ENCODE measurements at places on chromosomes 1 and 21.
A peak's percentile ranks its signal among the peaks of the same experiment; 100 is the strongest.

GRCh38 chr1:34549199-34549598 lies 205.6 kb upstream of the GJB5 start:
- DNase-seq: no peak

DNA sequence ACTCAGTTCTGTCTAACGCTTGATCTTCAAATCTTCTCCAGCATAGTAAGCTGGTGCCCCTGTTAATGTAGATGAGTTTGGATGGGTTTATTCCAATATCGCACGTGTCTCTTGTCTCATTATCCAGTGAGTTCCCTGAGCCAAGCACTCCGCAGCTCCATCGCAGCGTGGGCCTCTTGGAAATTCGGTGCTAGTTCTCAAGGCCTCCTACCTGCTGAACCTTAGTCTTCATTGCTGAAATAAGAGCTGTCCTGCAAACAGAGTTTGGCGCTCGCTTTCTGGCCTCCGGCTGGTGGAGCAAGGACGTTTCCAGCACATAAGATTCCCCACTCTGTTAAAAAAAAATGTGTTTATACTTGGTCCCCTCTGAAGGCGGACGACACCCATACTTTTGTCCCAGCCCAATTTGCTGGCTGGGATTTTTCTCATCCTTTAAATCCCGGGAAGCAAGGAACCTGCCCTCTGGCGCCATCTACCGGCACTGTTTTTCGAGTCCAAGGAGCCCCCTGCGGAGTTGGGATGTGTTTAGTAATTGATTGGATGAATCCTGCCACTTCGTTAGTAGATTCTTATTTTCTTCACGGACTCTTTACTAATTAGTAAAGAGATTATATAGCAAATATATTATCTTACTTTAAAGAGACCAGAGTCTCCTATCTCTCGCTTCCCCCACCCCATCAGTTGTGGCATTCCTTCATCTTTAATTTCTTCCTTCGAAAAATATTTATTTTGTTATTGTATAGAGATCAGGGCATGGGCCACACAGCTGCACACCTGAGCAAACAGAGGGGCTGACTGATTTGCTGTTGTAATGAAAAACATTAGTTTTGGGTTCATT lies 14.7 kb downstream of the JUN start:
- DNase-seq: no peak

DNA sequence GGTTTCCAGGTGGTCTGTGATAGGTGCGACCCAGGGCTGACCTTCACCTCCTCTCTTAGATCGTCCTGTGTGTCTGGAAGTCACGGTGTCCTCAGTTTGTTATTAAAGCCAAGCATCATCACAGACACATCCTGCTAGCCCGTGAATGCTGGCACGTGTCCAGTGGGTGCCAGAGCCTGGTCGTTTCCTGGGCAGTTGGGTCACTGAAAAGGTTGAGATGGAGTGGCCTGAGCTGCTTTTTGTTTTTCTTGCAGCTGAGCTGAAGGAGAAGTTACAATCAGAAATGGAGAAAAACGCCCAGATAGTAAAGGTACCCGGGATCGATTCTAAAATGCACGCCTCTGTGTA lies 23.2 kb downstream of the PCNT start:
- no peak for DNase-seq

- no peak for DNase-seq
These were observed 5.6 kb upstream of the SLC5A9 start for GRCh38 chr1:48216941-48217340.

GRCh38 chr1:158945061-158945460 lies 13.7 kb downstream of the PYHIN1 start:
- no peak for DNase-seq

DNA sequence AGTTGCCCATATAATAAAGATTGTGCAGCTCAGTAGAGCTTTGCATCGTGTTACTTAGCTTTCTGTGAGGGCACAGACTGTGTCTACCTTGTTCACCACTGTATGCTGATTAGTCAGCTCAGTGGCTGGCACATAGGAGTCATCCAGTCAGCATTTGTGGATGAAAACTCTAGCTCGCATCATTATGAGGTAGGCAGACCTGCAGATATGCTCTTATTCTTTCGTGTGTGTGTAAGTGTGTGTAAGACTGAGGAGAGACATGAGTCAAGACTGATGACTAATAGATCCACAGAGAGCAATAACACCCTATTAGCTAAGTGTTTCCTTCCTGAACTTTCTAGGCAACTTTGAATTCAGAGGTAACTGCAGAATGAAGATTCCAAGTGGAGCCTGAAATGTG lies 17.1 kb downstream of the TTF2 start:
- DNase-seq: no peak

DNA sequence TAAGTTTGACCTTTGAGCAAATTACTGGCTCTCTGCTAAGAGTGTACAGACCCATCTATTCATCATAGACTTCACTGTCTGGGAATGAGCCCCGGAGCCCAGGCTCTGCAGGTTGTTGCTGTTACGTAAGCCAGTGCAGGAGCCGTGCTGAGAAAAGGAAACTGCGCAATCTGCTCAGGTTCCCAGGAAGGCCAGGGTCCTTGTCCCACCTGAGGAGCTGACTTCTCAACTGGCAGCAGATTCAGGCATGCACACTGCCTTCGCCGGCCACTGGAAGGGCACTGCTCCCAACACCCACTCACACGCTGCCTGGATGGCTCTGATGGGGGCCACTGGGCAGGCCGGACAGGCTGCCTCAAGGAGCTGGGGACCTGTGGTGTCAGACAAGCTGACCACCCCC lies 19.5 kb downstream of the RCAN1 start:
- no peak for DNase-seq

DNA sequence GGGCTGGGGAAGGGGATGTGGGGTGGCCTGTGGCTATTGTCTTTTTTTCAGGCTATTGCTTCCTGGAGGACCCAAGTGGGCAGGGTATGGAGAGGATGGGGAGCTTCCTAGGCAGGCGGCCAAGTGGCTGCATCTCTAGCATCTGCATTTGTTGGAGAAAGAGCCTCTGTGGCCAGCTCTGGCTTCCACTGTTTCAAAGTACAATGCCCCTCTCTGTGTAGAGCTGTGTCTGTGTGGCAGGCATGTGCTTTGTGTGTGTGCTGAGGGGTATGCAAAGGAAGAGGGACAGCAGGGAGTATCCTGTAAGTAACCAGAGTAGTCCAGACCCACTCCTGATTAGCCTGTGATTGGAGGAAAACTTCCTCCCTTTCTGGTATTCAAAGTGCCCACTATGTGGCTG lies 40.6 kb downstream of the KCNA2 start:
- DNase-seq: no peak

DNA sequence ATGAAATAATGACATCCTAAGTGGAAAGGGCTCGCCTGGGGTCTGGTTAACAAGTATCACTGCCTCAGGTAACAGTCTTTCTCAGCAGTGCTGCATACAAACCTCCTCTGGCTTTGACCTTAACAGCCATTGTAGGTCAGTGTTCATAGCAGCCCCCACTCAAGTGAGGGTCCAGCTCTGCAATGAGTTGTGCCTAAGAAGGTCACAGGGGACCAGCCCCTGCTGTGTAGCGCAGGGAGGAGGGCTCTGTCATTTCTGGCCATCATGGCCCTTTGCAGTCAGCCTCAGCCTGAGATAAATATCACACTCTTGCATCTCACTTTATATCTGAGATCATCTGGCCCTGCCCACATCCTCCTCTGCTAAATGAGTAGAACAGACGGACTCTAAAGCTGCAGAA lies 18.1 kb upstream of the MYSM1 start:
- no peak for DNase-seq

- DNase-seq: peak; percentile 81
These were observed at the start of gene SH2D2A for GRCh38 chr1:156816561-156817328. SH2D2A (minus strand) TSS chr1:156816848; CDS start chr1:156816708, 140 bp downstream.

GRCh38 chr1:192474080-192474683 lies 101.4 kb upstream of the RGS1 start:
- DNase-seq: peak; percentile 4

- no peak for DNase-seq
These were observed 12.2 kb downstream of the FCRLB start for GRCh38 chr1:161733526-161733925.

DNA sequence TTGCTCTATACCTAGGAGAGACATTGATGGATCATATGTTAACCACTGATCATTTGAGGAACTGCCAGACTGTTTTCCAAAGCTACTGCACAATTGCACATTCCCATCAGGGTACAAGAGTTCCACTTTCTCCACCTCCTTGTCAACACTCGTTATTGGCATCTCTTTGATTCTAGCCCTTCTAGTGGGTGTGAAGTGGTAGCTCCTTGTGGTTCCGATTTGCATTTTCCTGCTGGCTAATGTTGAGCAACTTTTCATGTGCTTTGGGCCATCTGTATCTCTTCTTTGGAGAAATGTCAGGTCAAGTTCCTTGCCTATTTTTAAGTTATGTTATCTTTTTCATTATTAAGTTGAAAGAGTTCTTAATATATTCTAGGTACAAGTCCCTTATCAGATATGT lies 90.1 kb downstream of the DMRTB1 start:
- no peak for DNase-seq

DNA sequence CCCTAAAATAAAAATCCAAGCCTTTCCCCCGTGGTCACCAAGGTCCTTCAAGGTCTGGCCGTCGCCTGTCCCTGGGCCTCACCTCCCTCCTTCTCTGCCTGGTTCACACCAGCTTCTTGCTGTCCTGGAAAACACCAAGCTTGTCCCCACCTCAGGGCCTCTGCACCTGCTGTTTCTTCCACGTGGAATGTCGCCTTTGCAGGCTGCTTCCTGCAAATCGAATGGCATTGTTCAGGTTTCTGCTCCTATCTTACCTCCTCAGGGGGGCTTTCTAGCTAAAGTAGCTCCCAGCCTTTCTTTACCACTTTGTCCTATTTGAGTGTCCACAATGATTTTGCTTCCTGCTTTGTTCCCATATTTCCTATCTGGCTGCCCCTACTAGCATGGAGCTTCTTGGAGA lies 3.3 kb upstream of the CASZ1 start:
- no peak for DNase-seq

DNA sequence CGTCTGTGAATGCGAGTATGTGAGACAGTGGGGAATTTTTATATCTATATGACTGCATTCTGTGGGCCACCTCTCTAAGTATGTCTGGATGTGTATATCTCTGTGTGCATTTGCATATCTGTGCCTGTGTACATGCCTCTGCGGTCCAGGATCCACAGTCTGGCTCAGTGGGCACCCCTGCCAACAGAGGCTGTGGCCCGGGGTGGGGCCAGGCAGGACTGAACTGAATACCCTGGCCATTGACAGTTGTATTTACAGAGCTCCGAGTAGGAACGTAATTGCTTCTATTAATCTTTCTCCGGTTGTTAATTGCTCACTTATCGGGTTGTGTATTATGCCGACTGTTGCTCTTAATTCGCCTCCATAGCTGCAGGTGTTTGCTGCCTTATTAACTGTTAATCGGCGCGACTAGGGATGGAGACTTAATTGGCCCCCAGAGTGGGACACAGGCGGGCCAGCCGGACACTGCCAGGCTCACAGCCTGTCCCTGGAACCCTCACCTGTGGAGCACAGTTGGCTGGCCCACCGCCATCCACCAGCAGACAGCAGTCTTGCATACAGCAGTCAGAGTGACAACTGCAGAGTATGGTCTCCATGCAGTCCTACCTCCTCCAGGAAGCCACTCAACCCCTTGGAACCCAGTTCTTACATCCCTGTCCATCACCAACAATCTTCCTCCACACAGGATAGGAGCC lies 22.4 kb upstream of the ADGRB2 start:
- no peak for DNase-seq

DNA sequence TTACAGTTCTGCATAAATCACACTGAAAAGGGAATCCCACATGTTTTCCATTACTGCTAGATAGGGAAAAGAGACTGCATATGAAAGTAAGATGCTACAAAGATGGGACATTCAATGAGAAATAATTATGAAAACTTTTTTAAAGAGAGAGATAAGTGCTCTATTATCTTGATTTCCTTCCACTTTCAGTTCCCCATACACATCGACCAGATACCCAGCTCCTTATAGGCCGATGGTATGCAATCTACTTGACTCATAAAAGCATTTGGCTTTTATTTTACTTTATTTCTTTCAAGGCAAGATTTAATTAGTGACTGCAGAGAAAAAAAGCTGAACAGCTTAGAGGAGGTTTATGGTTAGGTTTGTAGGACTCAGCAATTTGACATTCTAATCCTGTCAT lies 13.1 kb downstream of the BRINP2 start:
- no peak for DNase-seq

- DNase-seq: no peak
These were observed 820.7 kb downstream of the NCAM2 start for GRCh38 chr21:21818898-21819297.

GRCh38 chr1:156914440-156914856 lies 6.0 kb upstream of the LRRC71 start:
- no peak for DNase-seq

GRCh38 chr1:195717651-195718050 lies 890.6 kb downstream of the KCNT2 start:
- no peak for DNase-seq
